ENCODE measurements at places on chromosomes 11 and 22.

- no peak for DNase-seq
Measured at GRCh38 chr11:47536915-47537314, 16.0 kb downstream of the CELF1 start.

GRCh38 chr11:38392176-38392575 is 1794.1 kb upstream of the RAG2 start:
- no peak for DNase-seq

- no peak for DNase-seq
Measured at GRCh38 chr11:76119032-76119431, 87.3 kb downstream of the WNT11 start.

DNA sequence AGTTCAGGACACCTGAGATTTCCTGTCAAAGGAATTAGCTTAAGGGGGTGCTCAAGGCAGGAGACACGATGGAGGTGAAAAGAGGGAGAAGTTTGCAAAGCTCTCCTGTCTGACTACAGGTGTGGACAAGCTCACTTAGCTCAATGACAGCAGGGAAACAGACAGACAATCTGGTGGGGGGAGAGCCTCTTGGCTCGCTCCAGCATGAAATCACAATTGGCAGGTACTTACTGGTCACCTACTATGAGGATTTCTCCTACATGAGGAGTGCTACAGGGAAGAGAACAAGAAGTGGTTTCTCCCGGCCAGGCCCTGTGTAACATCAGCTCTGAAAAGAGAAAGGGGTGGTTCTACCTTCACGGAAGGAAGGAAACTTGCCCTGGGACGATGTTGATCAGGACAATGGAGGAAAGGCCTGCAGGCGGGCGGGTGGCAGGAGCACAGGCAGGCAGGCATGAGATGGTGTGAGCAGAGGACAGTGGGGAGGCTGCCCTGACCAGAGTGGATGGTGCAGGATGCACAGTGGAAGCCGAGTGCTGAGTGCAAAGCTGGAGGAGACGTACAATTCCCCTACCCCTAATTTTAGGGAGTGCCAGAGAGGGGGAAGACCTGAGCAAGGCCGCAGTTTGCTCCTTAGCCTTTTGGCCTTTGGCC is 57.9 kb upstream of the CRTAM start:
- no peak for DNase-seq

DNA sequence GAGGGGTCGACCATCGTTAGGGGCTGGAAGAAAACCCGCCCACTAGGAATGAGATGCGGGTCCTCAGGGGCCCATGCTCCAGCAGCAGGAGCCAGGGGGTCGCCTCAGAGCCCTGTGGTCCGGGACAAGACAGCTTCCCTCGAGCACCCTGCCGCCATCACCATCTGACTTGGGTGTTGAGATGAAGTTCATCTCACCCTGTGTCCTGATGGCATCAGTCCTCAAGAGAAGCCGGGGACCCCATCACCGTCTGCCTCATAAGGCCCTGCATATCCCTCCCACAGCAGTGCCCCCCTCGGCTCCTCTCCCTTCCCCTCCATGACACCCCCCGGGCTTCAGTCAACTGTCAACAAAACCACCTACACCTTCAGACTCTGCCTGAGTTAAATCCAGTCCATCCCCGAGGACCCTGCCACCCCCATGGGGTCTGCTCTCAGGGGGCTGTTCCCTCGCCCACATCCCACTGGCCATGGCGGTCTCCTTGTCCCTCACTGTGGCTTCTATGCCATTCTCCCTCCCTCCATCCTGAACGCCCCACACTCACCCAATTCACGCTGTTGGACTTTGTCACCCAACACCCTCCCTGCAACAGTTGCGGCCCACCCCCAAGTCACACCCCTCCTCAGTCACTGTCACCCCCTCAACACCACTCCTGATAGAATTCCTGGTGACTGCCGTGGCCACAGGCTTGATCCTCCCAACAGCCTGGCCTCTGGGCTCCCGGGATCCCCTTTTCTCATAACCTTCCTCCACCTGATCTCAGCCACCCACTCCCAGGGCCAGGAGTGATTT is 87.7 kb upstream of the RTL6 start:
- DNase-seq = no peak

- no peak for DNase-seq
Measured at GRCh38 chr11:13955971-13956421, 6.5 kb upstream of the SPON1 start.

GRCh38 chr22:46536537-46537224 is 739 bp downstream of the CELSR1 start:
- DNase-seq = no peak

GRCh38 chr22:28328756-28329155 is 350.9 kb downstream of the TTC28 start:
- no peak for DNase-seq

DNA sequence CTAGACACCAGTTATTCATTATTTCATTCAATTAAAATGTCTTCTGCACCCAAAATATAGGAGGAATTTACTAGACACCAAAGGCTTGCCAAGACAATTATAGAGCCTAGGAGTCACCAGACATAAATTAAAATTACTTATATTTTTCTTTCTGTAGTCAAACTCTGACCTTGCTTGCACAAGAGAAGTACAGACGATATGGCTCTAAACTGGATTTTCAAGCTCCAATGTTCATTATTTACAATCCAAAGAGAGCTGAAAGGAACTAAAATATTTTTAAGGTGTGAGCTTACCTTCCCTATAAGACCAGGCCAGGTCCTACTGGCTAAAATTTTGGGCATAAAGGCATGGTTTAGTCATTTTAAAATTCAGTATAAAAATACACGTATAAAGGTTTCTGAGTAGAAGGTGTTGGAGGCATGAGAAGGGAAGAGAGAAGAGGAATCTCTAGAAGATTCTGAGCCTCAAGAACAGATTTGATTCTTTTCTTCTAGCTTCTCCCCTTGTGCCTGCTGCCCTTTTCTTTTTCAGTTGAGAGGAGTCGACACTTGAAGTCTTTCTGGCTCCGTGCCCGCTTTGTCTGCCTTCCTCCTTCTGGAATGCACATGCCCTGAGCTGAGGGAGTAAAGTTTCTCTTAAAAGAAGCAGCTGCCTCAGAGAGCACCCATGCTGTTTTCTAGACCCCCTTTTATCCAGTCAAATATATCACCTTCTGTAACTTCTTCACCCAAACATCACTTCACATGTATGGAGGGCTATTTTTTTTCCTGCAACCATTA is 13.5 kb downstream of the C11orf97 start:
- no peak for DNase-seq

GRCh38 chr11:134596404-134596803 is 184.4 kb upstream of the B3GAT1 start:
- no peak for DNase-seq

DNA sequence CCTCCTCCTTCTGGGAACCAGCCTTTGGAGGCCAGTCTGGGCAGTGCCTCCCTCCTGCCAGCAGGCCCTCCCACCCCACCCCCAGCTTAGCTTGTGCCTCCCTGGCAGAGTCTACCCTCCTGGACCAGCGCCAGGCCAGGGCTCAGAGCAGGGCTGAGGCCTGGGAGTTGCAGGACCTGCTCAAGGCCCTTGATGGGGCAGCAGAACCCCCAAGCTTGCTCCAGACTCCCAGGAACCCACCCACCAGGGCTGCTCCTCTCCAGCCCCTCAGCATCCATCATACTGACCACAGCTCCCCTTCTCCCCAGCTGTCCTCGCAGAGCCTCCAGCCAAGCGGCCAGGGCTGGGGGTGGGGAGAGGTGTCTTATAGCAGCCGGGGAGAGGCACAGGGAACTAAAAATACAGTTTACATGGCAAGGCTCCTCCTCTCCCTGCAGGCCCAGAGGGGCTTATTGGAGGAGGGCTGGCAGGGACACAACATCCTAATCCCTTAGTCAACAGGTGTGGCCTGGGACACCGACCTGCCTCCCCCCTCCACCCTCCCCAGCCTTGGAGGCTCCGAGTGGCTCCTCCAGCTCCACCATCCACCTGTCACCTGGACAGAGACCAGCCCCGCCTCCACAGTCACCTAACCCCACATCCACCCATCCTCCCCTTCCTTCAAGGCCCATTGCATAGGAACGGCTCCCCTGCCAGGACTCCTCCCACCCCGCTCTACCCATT is 5.2 kb upstream of the MB start:
- DNase-seq = no peak

- no peak for DNase-seq
Measured at GRCh38 chr22:47734511-47734910, 972.1 kb downstream of the TBC1D22A start.

GRCh38 chr22:37519268-37520195 is at the start of gene CARD10:
Gene CARD10 (minus strand): TSS chr22:37519415. CDS start chr22:37519200, 215 bp downstream.
- DNase-seq = no peak

- no peak for DNase-seq
Measured at GRCh38 chr11:13105237-13105844, 96.2 kb downstream of the RASSF10 start.

DNA sequence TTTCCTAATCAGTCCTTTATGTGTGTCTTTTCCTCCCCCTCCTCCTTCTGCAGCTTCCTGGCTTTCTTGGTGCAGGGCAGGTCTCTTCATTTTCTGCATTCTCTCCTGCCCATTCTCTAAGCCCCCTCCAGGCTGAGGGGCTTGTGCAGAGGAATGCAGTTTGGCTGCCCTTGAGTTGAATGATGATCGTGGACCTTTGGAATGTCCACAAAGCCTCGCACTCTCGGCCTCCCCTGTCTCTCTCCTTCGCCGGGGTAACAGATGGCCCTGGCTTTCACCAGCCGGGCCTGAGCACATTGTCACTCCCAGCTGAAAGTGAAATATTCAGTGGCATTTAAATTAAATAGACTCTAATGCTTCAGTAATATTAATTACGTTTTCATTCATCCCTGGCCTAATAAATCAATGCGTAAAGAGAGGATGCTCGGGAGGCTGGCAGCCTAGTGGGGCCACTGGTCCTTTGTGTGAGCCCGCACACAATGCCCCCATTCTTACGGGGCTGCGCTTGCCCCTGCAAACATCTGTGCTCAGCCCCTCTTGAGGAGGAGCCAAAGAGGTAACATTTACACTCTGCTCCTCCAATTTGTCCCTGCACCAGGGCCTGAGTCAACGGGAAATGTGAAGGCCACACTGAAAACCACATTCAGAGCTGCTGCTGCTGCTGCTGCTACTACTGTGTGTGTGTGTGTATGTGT is 64.9 kb upstream of the PAX6 start:
- no peak for DNase-seq

- DNase-seq = no peak
Measured at GRCh38 chr11:105211806-105212554, 72.4 kb upstream of the CARD18 start.

DNA sequence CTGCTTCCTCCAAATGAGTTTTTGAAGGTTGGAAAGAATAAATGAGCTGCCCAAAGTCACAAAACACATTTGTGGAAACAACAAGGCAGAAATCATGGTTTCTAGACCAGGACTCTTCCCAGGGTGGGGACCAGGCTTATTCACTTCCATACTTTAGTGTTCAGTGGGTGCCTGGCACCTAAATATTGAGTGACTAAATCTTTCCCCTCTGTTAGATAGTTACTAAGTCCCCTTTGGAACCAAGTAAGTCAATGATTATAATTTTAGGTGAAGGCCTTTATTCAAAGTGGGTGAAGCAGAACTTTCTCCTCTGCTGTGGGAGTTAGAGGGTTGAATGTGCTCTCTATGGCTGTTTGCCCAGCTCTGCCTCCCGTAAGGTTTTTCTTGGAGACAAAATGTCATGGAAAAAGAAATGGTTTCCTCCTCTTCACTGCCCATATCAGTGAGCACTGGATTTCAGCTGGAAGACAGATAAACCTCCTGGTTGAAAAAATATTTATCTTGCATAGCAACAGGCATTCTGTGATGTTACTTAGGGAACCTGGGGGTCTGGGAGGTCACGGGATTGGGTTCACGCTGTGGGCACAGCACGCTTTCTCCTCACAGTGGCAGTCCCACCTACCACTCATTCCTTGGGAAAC is 117.8 kb downstream of the CCDC81 start:
- DNase-seq = no peak

- no peak for DNase-seq
Measured at GRCh38 chr22:24305260-24305692, 34.6 kb downstream of the SPECC1L start.

DNA sequence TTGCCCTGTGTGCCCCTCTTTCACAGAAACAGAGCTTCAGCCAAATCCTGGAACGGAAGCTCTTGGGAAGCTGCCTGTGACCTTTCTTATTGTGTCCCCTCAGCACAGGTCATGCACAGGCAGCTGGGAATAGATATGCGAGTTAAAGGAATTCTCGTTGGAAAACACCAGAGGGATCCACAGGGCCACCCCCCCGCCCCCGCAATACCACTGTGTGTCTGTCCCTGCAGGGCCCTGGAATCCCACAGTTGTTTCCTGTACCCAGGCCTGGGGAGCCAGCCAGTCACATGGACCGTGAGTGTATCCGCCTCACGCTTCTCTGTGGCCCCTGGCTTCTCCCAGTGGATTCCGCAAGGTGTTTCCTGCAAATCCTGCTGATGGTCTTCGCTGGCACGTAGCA is 29.0 kb downstream of the TIMP3 start:
- DNase-seq = no peak

DNA sequence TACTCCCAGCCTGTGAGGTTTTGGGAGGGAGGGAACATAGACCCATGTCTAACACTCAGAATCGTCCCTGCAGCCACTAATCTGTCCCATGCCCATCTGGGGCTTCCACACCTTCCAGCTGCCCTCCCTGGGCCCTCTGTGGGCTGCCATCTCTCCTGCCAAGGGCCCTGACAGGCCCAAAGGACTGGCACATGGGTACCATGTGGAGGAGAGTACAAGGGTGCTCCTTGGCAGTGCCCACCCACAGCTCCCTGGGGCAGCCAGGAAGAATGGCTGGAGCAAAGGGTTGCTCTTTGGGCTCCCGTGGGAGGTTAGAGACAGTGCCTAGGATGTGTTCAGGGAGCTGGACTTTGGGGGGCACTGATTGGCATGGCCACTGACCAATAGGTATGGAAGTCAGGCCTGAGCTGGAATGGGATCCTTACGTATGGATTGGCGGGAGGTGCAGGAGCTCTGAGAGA is 56.8 kb downstream of the CD82 start:
- no peak for DNase-seq

DNA sequence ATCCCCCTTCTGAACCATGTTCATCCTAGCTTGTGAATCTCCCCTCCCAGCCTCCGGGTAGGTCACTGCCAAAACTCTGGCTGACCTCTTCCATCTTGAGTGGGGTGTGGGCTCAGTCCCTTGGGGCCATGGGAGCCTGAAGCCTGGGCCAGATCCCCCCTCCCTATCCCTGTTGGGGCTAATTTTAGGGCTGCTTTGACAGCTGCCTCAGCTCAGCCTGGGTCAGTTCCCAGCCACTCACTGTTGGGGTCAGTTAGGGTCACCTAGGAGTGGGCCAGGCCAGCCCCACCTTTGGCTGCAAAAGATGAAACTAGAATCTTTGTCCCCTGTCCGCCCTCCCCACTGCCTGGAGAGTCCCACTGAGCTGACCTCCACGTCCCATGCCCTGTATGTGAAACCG is 29.8 kb upstream of the P2RY2 start:
- DNase-seq = no peak

DNA sequence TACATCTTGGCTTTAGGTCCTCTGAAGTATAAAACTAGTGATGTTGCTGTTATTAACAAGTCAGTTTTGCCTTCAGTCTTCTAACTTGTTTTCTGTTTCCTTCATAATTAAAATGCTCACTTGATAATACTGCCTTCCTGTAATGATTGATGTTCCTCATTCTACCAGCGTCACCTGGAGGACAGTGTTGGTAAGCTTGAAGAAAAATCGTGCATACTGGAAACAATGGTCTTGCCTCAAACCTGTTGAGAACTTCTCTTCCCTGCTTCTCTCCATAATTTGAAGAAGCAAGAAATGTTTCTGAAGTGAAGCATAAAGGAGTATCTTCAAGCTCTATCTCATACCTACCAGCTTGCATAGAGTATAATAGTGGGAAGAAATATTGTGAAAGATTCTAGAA is 3.0 kb downstream of the YWHAH start:
- DNase-seq = no peak
